ENCODE measurements at places on chromosomes 12 and 14.

- no peak for DNase-seq
Observed at GRCh38 chr12:102848832-102849231, 68.2 kb downstream of the PAH start.

GRCh38 chr12:80769553-80770140, 52.9 kb downstream of the MYF5 start:
- DNase-seq: no peak

GRCh38 chr14:22522466-22522957, 66.5 kb downstream of the DAD1 start:
- DNase-seq: no peak

DNA sequence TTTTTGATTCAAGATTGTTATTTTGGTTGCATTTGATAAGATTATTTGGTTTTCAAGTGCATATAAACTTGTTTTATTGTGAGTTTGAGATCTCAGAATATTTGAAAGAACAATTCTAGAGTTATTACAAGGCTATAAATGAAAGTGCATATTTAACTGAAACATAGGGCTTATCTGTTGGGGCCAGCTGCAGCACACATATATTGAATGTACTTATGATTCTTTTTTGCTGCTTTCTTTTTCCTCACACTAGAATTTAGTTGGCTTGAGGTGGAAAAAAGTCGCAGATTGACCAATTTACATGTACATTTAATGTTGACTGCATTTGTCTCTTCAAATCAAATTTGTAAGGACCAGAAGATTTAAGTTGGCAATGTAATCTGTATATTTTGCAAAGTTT, 88.0 kb downstream of the PCNX1 start:
- no peak for DNase-seq

DNA sequence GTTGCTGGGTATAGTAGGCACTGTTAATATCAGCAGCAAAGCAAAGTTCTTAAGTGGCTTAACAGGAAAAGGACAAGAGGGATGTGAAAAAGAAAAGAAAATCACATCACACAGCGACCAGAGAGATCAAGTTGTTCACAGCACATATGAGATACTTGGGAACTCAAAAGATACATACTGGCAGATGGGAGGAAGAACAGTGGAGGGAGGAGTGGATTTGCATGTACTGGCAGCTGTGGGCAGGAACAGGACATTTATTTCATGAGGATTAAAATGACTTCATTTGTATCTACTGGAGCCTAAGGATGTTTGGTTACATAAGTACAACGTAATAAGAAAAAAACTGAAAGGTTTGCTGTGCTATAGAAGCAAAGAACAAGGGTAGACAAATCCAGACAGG, 136.5 kb upstream of the IFNG-AS1 start:
- no peak for DNase-seq

DNA sequence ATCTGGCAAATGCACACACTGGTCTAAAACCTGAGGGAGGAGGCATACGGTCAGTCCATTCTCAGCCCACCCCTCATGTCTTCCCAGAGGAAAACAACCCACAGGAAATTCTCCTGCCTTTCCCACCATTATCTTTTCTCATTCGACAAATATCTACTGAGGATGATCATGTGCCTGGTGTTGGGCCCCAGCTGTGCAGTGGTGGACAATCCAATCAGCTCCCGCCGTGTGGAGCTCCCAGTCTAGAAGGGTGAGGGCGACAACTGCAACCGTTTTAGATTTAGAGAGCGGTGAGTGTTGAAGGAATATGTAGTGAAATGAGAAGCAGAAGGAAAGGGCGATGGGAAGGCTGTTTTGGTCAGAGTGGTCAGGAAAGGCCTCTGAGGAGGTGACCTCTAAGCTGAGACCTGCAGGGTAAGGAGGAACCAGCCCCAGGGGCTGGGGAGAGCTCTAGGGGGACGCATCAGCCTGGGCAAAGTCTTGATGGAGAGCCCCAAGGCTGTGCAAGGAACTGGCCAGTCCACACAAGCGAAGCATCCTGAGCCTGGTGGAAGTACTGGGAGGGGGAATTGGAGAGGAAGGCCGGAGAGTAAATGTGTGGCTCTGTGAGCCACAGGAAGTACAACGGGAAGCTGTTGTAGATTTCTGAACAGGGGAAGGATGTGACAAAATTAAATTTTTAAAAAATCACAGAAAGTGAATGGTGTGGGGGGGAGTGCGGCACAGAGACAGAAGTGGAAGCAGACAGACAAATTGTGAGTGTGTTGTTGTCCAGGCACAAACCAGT, 192.8 kb downstream of the NTF3 start:
- no peak for DNase-seq

DNA sequence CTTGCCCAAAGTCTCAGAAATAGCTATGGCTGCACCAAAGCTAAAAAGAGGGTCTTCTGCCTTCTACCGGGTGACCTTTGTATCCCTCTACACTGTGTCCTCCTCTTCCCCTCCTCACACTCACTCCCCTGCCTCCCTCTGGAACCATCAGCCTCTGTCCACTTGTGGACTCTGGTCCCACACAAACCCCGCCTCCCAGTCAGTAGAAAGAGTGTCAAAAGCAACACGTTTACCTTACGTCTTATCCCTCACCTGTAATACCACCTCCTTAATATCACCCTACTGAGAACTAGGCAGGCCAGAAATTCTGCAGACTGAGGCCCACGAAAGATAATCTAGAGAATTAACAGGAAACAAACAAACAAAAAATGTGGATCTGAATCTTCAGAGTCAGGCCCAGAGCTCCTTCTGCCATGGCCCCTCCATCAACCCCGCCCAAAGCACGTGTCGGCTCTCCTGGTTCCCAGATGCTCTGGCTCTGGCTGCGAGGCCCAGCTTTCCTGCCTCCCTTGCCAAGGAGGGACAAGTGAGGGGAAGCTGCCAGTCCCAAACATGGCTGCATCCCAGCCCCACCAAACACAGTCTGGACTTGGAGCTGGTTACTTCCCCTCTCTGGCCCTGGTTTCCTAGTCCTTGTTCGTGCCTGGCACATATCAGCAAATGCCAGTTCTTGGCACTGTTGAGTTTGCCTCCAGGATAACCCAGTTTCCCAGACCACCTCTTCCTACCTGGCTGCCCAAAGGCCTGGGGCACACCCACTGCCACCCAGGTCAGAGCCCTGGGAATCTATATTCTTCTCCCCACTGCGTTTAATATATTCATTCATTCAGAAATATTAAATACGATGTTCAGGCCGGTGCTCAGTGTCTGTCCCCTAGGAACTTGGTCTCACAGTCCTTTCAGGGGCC, 2.7 kb downstream of the ACTN1 start:
- DNase-seq: no peak

DNA sequence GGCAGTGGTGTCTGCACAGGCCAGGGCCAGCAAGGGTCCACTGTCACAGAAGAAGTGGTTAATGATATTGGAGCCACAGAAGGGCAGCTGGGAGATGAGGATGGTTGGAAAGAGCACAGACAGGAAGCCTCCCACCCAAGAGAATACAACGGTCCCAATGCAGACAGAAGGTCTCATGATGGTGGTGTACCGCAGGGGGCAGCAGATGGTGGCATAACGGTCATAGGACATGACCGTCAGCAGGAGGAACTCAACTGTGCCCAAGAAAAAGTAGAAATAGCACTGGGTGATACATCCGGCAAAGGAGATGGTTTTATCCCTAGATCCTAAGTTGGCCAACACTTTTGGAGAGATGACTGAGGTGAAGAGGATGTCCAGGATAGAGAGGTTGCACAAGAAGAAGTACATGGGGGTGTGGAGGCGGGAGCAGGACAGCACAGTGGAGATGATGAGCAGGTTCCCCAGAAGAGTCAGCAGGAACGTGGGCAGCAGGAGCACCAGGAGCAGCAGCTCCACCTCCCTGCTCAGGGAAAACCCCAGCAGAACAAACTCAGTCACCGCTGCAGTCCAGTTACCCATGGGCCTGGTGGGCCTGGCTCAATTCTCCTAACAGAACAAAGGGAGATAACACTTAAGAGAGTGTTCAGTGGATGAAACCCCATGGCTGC, 9.8 kb downstream of the OR6J1 start:
- no peak for DNase-seq

GRCh38 chr14:96245710-96246538, 10.1 kb upstream of the BDKRB1 start:
- no peak for DNase-seq

DNA sequence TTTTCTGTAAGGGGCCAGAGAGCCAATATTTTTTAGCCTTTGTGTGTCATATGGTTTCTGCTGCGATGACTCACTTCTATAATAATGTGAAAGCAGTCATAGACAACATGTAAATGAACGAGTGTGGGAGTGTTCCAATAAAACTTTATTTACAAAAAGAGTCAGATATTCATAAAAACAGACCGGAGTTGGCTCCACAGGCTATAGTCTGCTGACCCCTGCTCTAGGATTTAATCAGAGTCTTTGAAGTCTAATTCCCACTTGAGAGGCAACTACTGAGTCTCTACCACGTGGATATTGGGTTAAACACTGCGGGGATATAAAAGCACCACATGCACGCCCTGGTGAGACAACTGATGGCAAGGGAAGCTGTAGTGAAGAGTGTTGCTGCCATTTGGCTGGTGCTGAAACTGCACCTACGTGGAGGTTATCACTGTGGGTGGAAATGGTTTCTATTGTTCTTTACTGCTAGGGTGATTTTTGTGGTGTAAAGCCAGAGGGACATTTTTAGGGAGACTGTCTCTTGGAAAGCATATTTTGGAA, 3.6 kb upstream of the NINJ2 start:
- DNase-seq: no peak

- no peak for DNase-seq
Observed at GRCh38 chr14:92224358-92224954, 98.5 kb upstream of the SLC24A4 start.

GRCh38 chr12:56574210-56574609, 52.6 kb downstream of the RBMS2 start:
- no peak for DNase-seq

Measured in stimulated activated CD4-positive, alpha-beta T cell treated with anti-CD3 and anti-CD28 coated beads, TNF-alpha, amount 100 ng/mL, for 24 hours (primary cell).